Kidney (tissue), 22 donors: ENCODE measurements at places on chromosomes 12 and 14.

GRCh38 chr12:62730649-62731048 lies 204.3 kb downstream of the PPM1H start:
- DNase-seq: no peak

DNA sequence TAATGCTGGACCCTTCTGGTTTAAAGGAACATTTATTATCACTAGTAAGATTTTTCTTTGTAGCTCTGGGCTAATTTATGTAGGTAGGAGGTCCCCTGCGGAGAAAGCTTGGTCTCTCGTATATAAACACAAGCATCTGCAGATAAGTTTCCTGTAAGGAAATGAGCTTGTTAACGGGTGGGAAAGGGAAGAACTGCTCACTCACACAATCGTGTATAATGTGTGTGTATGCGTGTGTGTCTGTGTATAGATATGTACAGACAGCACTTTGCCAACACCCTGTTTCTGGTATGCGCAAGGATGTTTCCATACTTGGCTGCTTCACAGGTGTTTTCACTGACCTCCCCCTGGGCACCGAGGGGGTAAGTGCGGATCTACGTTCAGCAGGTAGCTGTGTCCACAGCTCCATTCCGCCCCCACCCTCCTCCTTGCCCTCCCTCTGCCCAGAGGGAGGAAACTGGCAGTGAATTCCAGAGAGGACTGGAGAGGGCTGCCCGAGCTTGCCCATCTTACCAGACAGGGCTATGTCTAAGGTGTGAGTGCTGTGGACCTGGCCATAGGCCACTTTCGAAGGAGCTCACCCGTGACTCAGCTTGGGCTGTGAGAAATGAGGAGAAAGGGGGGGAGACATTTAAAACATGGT lies 65.2 kb downstream of the NINJ2 start:
- DNase-seq: no peak

GRCh38 chr12:80643961-80644360 lies 63.5 kb upstream of the MYF6 start:
- DNase-seq: no peak

- no peak for DNase-seq
Measured at GRCh38 chr14:71524320-71524982, 407.8 kb upstream of the RGS6 start.

DNA sequence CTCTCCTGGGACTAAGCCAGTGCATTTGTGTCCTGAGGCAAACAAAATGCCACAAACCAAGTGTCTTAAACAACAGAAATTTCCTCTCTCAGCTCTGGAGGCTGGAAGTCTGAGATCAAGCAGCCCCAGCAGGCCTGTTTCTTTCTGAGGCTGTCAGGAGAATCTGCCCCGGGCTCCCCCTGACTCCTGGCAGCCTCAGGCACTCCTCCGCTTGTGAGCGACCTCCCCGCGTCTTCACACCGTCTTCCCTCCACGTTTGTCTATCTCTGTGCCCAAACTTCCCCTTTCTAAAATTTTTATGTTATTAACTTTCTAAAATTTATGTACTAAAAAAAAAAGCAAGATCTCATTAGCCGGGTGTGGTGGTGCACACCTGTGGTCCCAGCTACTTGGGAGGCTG lies 59.7 kb downstream of the RIMBP2 start:
- no peak for DNase-seq

DNA sequence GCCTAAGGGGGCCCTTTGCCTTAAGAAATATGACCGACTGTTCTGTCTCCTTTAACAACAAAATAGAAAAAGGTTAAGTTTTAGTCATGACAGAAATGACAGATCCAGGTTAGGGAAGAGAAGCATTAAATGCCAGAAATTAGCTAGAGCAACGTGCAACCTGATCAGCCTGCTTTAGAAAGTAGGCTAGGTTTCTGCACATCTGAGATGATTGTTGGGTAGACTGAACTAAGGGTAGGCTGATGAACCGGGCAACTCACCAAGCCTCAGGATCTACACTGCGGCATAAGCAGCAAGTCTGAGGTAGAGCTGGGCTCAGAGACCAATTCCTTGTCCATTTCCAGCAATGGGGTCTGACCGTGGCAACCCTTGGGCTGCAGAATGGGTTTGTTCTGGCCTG lies 29.4 kb downstream of the NPC2 start:
- no peak for DNase-seq

GRCh38 chr12:14194572-14194971 lies 170.9 kb upstream of the ATF7IP start:
- DNase-seq: no peak

GRCh38 chr14:66507181-66507721 lies 696 bp upstream of the GPHN start:
- no peak for DNase-seq

- no peak for DNase-seq
Measured at GRCh38 chr12:109741970-109742703, 28.5 kb downstream of the FAM222A start.

DNA sequence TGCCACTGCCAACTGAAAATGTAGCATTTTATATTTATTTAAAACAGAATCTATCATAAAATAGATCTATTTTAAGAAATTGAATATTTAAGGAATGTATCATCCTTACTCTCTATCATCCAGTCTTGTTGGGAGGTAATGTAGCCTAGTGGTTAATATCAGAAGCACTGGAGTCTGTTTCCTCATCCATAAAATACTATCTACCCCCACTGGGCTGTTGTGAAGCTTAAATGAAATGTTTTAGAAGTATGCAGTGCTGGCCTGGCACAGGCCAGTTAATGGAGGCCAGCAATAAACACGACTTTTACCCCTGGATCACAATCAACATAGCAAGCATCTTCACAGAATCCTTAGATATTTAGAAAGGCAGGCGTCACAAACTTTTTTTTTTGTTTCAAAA lies 188.0 kb downstream of the CAND1 start:
- no peak for DNase-seq

GRCh38 chr12:15534322-15534721 lies 212.0 kb downstream of the PTPRO start:
- no peak for DNase-seq

GRCh38 chr12:69401940-69402339 lies 42.4 kb downstream of the YEATS4 start:
- no peak for DNase-seq

DNA sequence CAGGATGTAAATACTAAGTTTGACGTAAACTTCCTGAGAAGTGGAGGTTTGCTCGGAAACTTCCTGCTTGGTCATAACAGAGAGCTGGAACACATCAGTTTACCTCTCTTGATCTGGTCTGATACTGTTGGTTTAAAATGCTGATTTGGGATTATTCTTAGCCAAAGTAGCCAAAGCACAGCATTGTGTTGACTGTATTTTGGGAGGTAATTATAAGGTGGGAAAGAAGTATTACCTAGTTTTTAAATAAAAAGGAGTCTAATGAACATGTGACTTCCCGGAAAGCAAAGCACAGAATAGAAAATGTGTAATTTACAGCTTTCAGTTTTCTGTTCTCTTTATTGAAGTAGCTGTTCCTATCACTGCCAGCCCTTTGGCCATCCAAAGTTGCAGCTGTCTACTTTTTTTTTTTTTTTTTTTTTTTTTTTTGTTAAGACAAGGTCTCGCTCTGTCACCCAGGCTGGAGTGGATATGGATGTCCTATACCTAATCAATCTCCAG lies 52.2 kb upstream of the SRP54 start:
- DNase-seq: no peak
